CD4-positive, alpha-beta T cell treated with Interleukin-2 at 100 ng/mL for 4 hours (primary cell): ENCODE measurements at places on chromosomes 11 and 22.

DNA sequence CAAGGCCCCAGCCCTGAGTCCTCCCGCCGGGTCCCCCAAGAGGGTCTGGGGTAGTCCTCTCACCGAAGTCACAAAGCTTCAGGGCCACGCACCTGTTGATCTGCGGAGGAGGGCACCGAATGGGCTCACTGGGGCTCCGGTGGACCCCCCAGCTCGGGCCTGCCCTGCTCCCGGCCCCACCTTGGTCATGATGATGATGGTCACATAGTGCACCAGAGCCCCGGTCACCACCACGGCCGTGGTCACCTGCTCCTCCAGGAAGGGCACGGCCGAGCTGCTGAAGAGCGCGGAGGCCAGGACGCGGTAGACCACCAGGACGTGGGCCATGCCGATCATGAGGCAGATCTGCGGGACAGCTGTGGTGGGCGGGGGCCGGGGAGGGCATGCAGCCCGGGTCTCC lies 13.5 kb upstream of the SIGIRR start:
- DNase-seq, result no peak

DNA sequence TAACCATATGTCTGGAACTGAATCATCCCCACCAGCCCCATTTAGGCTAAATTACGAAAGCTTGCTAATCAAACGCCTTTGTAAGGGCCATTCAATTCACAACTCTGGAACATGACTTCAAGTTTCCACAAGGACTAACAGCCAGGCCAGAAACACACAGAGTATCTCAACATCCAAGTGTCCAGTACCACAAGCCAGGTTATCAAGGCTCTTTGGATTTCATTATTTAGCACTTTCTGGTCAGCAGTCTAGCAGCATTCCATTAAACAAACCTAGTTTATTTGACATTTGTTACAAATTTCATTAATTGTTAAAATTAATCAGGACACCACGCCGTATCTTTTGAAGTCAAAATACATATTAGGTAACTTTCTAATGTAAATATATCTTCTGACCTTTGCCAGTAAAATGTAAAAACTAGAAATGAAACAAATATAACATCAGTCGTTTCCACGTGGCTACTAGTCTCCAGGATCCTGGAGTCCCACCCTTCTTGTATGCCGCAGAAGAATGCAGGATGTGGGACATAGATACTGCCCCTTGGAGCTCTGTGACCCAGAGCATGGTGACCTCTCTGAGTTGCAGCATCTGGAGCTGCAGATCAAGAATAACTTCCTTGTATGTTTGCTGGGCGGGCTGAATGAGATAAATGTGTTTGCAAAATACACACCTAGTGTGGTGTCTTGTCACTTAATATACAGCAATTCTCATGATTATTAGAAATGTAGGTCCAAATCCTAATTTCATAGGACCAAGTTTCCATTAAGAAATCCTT lies 64.7 kb downstream of the MPPED2 start:
- no peak for DNase-seq

GRCh38 chr11:119088406-119088805 lies 3.7 kb downstream of the HMBS start:
- no peak for DNase-seq

- DNase-seq, result no peak
Observed at GRCh38 chr11:8002676-8003075, 15.5 kb downstream of the EIF3F start.

- no peak for DNase-seq
Observed at GRCh38 chr11:122422682-122423081, 232.8 kb upstream of the UBASH3B start.

DNA sequence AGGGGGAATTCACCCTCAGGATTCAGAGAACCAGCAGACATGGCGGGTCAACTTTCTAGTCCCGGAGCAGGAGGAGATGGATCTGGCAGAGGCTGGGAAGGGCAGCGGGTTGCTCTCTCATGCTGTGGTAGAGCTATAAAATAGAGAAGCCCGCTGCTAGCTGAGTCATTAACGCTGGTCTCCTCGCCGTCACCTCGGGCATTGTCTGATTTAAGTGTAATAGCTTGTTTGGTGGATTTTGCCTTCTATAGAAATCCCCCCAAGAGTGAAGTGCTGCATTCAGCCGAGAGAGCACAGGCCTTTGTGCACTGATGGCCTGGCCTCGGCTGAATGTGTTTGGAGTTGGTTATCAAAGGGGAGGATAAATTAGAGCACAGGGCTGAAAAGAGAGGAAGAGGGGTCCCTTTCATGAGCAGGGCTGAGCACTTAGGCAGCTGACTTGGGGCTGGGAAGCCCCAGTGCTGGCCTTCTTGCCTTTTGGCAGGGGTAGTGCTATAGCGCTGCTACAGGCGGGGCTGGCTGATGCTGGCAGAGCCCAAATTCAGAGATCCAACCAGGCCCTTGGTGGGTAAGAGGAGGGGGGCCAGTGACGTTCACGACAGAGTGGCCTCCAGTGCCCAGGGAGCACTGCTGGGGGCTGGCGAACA lies 161.1 kb upstream of the CADM1 start:
- DNase-seq, result no peak

DNA sequence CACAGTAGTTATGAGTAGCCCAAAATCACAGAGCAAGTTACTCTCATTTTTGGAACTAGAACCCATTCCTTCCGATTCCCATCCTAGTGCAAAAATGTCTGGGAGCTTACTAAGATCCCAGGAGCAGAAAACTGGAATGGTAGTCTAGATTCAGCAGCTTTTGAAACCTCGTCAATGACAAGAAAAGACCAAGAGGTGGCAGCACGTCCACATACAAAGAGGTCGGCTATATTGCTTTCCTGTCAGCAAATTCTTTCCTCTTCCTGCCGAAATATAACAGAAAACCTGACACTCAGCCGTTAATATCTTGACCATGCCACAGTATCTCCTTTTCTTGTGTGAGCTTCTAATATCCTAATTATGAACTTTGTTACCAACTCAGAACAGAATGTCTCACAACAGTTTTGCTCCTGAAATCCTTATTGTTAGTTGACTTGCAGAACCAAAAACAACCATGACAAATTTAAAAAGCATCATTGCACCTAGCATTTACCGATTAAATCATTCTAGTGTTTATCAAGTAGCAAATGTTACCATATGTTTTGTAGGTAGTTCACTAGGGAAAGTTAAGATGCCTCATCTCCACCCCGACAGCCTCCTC lies 92.8 kb upstream of the OR9G4 start:
- no peak for DNase-seq

GRCh38 chr11:116865696-116866095 lies 28.3 kb upstream of the APOA1 start:
- no peak for DNase-seq

DNA sequence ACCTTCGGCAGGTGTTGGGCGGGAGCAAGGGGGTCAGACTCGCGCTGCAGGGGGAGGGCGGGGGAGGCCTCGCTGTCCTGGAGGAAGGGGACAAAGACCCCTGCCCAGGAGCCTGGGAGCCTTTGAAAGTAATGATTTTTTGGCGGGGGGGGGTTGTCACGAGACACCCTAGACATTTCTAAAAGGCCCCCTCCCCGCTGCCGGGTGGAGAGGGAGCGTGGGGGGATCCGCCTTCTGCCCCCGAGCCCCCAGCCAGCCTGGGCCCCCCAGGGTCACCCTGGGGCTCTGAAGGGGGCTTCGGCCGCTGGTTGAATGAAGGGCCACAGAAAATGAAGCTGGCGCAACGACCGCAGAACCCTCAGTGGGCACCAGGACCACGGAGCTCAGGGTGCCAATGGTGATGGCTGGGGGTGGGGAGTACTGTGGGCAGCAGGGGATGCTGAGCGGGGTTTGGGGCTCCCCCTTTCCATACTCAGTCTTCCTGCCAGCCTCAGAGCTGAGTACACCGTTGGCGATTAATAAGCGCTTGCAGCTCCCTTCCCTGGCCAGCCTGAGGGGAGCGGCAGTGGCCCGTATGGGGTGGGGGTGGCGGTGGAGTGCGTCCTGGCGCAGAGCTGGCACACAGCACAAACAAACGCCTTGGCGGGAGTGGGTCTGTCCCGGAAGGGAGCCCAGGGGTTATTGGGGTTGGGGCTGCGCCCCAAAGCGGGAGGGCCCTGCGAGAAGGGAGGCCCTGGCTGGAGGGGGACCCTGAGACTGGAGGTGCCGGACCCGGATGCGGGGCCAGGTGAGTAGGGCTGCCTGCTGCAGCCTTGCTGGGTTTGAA lies 1.2 kb upstream of the DUSP8 start:
- DNase-seq, result peak; percentile 29

- DNase-seq, result no peak
Observed at GRCh38 chr22:45465633-45466032, 37.0 kb upstream of the FBLN1 start.

DNA sequence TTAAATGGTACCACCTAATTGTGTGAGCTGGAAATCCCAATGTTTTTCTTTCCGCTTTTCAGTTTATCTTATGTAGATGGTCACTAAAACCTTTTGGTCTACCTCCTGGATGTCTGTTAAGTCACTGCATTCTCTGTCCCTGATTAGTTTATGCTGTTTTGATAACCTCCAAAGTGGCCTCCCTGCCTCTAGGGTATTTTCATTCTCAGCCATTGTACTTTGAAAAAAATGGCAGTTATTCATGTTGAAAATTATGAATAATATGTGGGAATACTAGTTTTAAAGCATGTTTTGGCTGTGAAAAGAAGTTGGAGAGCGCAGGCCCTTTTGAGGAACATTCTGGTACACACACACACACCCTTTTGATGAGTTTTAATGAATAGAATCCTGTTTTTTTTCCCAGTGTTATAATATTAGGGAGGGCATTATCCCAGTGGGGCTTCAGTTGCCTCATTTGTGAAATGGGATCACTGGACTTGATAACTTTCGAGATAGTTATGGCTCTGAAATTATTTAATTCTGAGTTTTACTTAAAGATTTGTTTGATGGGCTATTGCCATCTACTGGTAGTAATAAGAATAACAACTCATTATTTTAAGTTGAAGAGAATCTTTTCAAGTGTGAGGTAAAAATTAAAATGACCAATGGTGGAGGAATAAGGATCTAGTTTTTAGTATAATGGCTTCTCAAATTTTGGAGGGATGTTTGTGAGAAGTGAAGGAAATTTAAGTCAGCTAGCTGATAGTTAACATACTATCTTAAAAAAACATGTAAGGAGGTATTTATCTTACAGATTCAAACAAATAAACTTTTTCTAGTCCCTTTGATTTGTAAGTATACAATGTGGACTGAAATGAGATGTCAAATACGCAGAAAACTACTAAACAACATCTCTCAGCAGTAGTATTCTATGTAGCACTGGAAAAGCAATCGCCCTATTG lies 3.9 kb downstream of the FDX1 start:
- DNase-seq, result peak; percentile 35

GRCh38 chr11:12214751-12215150 lies 104.4 kb downstream of the MICAL2 start:
- DNase-seq, result no peak

DNA sequence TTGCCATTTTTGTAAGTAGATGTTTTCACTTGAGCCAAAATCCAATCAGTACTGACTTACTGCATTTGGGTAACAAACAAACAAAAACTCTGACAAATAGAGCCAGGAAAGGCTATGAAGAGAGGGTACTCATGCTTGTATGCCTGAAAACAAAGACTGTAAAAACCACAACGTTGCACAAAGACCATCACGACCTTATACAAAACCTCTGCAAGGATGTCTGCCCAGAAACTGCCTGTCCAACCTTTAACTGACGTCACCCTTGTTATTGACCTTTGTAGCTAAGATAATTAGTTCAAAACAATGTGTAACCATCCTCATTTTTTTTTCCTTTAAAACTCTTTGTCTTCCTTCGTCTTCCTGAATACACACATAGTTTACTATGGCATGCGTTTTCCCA lies 804 bp upstream of the CREBZF start:
- DNase-seq, result no peak

DNA sequence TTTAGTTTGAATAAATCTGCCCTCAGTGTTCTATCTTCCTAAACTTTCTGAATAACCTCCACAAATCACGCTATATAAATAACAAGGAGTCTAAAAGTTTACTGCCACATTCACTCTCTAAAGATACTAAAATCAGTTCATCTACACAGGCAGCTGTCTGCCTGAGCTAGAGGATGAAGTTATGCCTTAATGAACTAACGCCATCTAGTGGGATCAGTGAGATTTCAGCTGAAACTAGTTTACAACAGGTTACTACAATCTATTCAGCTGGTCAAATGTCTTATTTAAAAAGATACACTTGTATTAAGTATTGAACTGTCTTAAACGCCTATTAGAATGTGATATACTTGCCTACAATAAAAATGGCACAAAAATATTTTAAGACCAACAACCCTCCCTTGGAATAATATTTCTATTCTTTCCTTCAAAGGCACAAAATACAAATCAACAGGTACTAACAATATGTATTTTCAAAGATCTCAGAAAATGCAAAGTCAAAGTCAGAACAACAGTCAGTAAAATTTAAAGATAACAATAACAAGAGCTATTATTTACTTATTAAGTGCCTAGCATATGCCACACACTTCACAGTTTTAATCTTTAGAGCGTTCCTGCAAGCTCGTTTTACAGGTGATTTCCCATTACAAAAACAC lies 84.1 kb downstream of the LARGE2 start:
- peak; percentile 70 for DNase-seq

DNA sequence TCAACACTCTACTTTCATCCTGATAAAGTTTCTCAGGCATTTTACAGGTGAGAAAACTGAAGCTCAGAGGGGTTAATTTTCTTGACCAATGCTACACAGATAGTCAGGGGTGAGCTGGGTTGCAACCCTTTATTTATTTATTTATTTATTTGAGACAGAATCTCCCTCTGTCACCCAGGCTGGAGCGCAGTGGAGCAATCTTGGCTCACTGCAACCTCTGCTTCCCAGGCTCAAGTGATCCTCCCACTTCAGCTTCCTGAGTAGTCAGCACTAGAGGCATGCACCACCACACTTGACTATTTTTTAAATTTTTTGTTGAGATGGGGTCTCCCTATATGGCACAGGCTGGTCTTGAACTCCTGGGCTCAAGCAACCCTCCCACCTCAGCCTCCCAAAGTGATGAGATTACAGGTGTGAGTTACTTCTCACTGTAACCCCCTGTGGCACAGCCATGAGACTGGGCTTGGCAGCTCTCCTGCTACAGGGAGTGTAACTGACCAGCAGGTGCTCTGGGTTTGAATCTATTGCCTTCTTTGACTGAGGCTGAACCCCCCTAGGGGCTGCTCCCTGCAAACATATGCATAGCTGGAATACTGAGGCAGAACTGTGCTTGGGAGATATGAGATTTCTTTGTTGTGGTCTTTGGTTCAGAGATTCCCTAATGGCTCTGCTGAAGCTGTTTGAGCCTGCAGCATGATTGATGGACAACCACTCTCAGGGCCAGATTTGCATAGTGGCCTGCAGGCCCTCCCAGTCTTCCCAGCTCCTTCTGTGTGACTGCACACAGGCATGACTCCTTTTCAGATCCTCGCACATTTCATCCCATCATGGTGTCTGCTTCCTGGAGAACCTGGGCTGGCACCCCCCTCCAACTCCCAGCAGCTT lies 6.1 kb downstream of the C11orf96 start:
- no peak for DNase-seq

DNA sequence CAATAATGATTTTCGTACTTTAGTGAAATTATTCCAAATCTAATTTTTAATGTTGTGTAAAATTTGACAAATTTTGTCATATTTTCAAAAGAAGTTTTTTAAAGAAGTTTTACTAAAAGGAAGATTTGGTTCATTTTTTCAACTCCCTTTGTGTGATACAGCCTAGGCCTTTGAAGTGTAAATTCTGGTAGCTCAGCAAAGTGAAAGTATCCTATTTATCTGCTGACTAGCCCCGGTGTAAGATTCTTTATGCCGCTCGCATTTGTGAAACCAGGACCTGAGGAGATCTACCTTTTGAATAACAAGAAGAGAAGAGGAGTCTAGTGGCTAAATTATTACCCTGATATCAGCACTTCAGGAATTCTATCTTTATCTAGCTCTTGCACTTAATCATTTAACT lies 177.4 kb downstream of the JRKL start:
- DNase-seq, result no peak
